ENCODE measurements at places on chromosomes 12 and 14.

DNA sequence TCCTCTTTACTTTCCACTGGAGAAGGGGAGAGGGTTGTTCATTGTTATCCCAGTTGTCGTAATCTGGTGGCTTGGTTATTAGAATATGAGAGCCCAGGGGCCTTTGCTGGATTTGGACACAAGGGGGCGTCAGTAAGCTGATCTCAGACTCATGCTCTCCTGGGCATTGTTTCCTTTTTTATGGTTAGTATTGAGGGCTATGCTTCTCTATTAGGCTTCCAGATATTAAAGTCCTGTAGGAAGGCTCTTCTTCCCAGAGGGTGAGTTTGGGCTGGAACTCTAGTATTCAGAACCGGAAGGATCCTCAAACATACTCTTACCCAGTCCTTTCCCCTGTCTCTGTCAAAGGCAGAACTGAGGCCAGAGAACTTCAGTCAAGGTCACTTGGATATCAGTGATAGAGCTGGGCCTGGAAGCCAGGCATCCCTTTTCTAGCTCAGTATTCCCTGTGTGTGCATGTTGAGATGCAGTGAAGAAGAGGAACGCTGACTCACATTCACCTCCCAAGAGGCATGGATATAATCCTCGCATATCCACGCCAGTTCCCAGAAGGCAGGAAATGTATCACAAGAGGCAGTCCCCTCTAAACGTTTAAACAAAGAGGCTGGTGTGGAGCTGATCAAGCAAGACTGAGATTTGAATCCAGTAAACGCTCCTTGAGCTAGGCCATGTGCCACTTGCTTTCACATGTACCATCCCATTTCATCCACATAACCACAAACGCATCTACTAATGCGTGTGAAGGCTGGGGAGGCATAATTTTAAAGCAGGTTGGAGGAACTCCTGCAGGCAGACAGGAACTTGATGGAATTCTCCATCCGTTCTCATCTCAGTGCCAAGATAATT, 41.6 kb downstream of the UBE3B start:
- DNase-seq: peak; percentile 49

- no peak for DNase-seq
Observed at GRCh38 chr12:46493150-46493833, 120.7 kb upstream of the SLC38A2 start.

DNA sequence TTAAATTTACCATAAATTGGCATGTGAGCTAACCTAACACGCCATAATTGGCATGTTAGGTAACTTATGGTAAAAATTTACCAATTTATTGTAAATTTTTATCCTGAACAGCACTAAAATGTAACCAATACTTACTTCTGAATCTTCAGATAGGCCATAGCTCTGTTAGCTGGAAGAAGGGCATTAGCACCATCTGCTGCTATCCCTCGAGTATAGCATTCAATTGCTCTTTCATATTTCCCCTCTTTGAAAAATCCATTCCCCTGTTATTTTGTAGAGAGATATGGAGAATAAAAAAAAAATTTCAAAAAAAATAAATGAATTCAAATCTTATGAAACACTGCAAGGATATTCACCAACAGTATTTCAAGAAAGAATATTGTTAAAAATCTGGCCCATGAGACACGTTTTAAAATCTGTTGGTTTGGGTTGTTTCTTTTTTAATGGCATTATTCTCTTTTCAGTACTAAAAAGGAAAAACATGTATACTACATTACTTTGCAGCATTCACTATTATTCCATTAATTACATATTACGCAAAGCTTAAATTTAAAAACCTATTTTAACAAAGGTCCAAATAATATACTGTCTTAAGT, 19.1 kb downstream of the RPAP3 start:
- DNase-seq: no peak

DNA sequence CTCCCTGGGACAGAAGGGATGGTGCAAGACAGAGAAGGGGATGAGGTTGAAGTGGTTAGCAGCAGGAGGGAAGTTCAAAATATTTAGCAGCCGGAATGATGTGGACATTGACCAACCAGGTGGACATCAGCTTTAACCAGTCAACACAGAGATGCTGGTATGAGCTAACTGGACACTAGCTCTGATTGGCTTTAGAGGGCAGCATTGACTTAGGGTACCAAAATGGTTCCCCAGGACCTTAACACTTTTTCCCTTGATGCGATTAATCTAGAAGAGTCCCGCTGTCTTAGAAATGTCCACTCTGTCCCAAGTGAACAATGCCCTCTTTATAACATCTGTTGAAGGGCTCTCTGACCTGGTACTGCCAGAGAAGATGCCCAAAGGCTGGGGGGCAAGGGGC, 134.0 kb upstream of the GSC start:
- no peak for DNase-seq

DNA sequence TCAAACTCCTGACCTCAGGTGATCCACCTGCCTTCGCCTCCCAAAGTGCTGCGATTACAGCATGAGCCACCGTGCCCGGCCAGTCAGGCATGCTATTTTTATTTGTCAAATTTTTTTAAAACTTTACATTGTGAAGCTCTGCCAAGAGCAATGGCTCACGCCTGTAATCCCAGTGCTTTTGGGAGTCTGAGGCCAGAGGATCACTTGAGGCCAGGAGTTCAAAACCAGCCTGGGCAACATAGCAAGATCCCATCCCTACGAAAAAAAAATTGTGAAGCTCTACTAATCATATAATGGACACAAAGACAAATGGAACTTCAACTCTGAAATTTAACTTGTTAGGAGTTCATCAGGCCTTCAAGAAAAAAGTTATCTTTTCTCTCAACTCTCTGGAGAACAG, 1.9 kb downstream of the R3HDM2 start:
- no peak for DNase-seq

All from HS-5 (cell line).